ENCODE measurements at places on chromosomes 13 and 19. TPM values are rescaled to one million over a fixed set of nuclear protein-coding genes. Genes with fewer than 3 reads are reported as not detected.

FOSB gene
- total RNA-seq, result 20.6 TPM

FUT2 gene
- 6.1 TPM for total RNA-seq

RNF113B gene
- total RNA-seq, result not detected

VWA8 gene
- 33.4 TPM for total RNA-seq

PEAK3 gene
- total RNA-seq, result 2.0 TPM

APOC4 gene
- not detected for total RNA-seq

FGF22 gene
- not detected for total RNA-seq

PRR20B gene
- not detected for total RNA-seq

CGB8 gene
- total RNA-seq, result not detected

RASL11A gene
- 74.9 TPM for total RNA-seq

ACER1 gene
- total RNA-seq, result not detected

TMC4 gene
- total RNA-seq, result 22.3 TPM

KLK2 gene
- total RNA-seq, result not detected

EPSTI1 gene
- 4.9 TPM for total RNA-seq

NLRP4 gene
- not detected for total RNA-seq

ZNF497 gene
- total RNA-seq, result 3.4 TPM

ELANE gene
- total RNA-seq, result not detected

ZC3H13 gene
- 30.2 TPM for total RNA-seq

ZNF578 gene
- total RNA-seq, result 2.5 TPM

FAM83E gene
- 3.2 TPM for total RNA-seq

SSC5D gene
- 13.5 TPM for total RNA-seq

LAIR2 gene
- not detected for total RNA-seq

NFIC gene
- 142 TPM for total RNA-seq

CD33 gene
- total RNA-seq, result 5.6 TPM
